ENCODE measurements at places on chromosomes 16 and 17.
A peak's percentile ranks its signal among the peaks of the same experiment; 100 is the strongest.

DNA sequence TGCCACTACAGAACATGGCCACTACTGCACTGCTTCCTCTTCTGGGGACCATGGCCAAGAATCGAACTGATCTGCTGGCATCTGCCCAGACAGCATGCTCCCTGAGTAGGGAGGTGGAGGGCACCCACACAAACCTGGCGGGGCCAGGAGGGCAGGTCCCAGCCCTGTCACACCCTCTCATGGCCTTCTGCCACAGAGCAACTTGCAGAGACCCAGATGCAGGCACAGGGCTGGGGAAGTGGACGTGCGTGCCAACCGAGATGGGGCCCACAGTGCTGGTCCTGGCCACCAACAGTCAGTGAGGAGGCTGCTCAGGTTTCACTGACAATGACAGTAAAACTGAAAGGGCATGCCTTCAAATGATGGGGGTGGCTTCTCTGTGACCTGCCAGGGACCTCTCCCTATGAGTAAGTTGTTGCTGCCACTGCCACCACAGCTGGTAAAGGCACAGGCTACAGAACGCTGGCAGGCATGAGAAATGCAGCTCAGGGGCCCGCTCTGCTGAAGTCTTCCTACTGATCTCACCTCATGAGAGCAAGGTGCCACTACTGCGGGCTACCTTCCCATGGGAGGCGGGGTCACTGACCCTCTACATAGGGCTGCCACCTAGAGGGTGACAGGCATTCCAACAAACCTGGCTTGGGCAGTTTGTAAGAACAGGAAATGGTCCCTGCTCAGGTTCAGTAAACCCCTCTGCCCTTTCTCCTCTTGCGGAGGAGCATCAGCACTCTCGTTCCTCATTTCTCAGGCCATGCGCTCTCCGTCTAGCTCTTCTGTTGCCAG lies 15.5 kb downstream of the HIC1 start:
- no peak for DNase-seq

GRCh38 chr17:49843774-49844350 lies 4.0 kb downstream of the TAC4 start:
- DNase-seq, result peak; percentile 28

- DNase-seq, result no peak
Observed at GRCh38 chr17:35286120-35286781, 43.4 kb downstream of the SLFN5 start.

GRCh38 chr17:30173649-30174048 lies 57.0 kb downstream of the NSRP1 start:
- no peak for DNase-seq

- no peak for DNase-seq
Observed at GRCh38 chr16:54031107-54031760, 255.4 kb downstream of the IRX3 start.

DNA sequence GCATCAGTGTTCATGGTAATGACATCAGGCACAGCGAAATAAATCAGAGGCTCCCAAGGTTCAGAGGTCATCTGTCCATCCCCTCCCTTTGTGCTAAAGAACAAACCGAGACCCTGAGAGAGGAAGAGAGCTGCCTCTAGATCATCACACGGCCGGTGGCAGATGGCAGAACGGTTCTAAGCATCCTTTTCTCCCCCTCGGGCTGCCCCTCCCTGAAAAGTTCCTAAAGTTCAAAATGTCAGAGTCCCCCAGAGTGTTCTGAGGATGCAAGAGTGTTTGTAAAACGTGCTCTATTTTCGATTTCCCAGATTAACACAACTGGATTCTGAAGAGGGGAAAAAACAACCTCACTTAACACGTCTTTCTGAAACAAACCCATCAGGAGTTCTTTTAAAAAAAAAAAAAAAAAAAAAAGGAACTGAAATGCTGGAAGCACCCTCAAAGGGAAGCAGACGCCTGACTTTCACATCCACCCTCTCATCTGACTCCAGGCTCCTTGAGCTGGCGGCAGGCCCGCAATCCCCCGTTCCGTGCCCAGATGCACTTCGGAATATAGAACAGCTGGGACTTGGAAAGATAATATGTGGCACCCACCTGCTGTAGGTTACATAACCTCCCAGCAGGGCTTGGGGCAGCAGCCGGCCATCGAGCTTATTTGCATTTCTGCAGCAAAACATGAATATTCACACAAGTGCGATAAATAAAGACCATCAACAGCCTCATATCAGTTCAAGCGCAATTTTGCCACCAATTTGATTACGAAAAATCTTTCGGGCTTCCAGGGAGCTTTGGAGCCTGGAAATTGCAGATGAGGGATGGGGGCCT lies 115.5 kb upstream of the SMURF2 start:
- DNase-seq, result peak; percentile 46

DNA sequence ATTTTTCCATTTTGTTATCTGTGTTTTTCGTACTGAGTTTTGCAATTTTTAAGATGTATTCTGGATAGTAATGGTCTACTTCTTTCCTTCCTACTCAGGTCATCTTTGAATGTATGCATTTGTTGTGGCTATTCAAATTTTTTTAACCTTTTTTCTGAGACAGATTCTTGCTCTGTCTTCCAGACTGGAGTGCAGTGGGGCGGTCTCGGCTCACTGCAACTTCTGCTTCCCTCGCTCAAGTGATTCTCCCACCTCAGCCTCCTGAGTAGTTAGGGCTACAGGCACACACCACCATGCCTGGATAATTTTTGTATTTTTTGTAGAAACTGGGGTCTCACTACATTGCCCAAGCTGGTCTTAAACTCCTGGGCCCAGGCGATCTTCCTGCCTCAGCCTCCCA lies 33.6 kb downstream of the VPS35L start:
- no peak for DNase-seq

GRCh38 chr16:10791048-10791447 lies 27.5 kb downstream of the TVP23A start:
- DNase-seq, result peak; percentile 59

GRCh38 chr17:73196500-73196899 lies 3.6 kb downstream of the COG1 start:
- DNase-seq, result no peak

DNA sequence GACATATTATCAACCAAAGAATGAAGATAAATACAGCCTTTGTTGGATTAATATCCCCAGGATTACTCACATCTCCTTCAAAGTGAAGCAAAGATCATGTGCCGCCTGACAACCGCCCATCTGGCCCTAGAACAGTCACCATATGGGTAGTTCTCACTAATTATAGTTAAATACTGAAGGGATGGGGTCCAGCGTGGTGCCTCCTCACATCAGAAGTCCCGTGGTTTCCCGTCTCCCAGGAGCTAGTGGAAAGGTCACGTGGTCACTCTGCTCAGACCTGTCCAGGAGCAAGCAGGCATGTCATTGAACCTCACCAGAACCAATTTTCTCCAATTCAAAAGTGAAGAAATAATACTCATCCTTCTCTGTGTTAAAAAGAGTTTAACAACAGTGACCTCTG lies 434.5 kb downstream of the SHISA9 start:
- no peak for DNase-seq

- peak; percentile 50 for DNase-seq
Observed at GRCh38 chr16:1614456-1615102, 2.4 kb downstream of the CRAMP1 start.

- DNase-seq, result no peak
Observed at GRCh38 chr17:63267846-63268245, 178.3 kb downstream of the CYB561 start.

DNA sequence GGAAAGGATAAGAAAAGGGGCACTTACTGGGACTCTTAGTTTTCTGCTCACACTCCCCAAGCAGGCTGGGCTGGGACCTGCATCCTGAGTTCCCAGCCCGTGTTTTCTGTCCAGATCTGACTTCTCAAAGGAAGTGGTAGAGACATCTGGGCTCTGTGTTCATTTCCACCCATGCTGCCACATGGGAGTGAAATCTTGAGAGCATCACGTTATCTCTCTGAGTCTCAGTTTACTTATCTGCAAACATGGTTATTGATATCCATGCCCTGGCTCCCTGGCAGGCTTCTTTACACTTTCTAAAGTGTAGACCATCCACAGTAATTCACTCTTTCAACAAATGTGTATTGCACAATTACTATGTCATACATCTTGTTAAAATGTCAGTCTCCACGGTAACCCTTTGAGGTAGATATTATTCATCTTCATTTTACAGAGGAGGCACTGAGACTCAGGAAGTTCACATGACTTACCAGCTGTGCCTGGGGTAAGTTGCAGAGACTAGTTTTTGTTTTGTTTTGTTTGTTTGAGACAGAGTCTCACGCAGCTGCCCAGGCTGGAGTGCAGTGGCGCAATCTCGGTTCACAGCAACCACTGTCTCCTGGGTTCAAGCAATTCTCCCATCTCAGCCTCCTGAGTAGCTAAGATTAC lies 3.4 kb downstream of the ZNF688 start:
- peak; percentile 26 for DNase-seq

DNA sequence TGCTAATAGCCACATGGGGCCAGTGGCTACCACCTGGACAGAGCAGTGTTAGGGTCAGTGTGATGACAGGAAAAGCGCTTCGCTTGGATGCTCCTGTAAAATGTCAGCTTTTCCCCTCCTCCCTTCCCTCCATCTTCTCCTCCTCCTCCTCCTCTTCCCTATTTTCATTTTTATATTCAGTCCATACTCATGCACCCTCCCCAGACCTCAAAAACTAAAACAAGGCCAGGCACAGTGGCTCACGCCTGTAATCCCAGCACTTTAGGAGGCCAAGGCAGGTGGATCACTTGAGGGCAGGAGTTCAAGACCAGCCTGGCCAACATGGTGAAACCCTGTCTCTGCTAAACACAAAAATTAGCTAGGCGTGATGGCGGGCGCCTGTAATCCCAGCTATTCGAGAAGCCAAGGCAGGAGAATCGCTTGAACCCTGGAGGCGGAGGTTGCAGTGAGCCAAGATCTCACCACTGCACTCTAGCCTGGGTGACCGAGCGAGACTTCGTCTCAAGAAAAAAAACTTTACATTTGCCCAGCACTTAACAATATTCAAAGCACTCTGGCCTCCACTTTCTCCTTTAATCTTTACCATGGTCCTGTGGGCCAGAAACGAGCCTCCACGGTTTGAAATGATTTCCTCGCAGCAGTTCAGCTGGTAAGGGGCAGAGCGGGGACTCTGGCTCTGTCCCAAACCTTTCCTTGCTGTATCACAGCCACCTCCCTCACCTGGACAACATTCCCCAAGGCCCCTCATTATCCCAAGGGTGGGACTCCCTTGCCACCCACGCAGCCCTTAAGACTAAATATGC lies 21.8 kb downstream of the ANKRD40 start:
- DNase-seq, result no peak

- DNase-seq, result no peak
Observed at GRCh38 chr16:68146585-68146984, 61.4 kb downstream of the NFATC3 start.

DNA sequence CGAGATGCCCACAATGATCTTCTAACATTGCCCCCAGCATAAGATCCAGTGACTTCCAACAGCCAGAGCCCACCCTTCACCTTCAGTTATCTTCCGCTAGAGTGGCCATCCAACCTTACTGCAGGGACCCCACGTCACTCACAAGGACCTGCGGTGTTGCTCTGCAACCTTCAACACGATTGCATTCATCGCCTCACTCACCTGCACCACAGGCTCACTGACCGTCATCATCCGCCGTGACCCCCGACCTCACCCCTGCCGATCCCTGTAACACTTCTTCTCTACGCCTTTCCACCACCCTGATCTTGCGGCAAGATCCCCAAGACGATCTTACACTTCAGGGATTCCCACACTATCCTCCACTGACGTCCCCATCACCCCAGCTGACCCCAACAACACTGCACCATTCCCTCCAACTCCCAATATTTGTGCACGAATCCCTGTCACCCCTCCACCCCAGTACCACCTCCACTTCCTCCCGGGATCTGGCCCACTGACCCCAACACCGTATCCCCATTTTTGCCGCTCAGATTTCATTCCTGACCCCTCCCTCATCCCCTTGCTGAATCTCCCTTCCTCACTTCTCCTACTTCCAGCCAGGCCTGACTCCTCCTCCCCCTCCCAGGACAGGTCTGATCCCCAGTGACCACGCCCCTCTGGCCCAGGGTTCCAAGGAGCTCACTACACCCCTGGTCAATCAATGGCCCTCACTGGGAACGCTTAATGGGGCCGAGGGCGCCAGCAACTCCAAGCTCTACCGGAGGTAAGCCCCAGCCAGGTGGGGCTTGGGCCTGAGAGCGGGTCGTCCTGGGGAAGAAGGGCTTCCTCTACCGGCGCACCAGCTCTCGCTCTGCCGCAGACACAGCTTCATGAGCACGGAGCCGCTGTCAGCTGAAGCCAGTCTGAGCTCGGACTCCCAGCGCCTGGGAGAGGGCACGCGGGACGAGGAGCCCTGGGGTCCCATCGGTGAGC lies 7.6 kb downstream of the RUNDC3A start:
- no peak for DNase-seq

- DNase-seq, result no peak
Observed at GRCh38 chr17:71098071-71098470, 928.7 kb downstream of the KCNJ2 start.

DNA sequence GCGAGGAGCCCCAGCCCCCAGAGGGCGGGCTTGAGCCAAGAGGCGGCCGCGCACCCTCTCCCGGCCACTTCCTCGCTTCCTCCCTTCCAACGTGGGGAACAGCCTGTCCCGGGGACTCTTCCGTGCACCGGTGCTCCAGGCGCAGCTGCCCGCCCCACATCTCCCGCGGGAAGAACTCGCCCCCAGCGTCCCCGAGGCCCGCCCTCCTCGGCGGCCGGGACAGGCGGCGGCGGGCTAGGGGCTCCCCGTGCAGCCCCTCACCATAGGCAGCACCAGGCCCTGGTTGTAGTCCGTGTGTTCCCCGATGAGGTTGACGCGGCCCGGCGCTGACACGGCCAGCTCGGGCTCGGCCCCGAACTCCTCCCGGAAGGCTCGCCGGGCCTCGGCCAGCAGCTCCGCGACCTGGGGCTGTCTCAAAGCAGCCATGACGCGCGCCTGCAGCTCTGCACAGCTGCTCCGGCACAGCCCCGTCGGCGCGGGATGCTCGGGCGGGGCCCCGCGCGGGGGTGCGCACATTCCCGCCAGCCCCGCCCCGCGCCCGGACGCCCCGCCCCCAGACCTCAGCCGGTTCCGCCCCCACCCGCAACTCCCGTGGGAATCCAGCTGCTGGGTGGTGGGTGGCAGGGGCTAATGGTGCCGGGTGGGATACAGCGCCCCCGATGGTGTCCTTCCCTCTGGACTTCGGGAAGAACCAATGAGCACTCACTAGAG lies at the start of gene GALK1:
Gene GALK1, minus strand, starts transcription at position 482 of the 711 bp plus-strand sequence. Its CDS starts 56 bp downstream, at position 426.
- peak; percentile 88 for DNase-seq

GRCh38 chr17:53749178-53749577 lies 73.5 kb upstream of the KIF2B start:
- no peak for DNase-seq

DNA sequence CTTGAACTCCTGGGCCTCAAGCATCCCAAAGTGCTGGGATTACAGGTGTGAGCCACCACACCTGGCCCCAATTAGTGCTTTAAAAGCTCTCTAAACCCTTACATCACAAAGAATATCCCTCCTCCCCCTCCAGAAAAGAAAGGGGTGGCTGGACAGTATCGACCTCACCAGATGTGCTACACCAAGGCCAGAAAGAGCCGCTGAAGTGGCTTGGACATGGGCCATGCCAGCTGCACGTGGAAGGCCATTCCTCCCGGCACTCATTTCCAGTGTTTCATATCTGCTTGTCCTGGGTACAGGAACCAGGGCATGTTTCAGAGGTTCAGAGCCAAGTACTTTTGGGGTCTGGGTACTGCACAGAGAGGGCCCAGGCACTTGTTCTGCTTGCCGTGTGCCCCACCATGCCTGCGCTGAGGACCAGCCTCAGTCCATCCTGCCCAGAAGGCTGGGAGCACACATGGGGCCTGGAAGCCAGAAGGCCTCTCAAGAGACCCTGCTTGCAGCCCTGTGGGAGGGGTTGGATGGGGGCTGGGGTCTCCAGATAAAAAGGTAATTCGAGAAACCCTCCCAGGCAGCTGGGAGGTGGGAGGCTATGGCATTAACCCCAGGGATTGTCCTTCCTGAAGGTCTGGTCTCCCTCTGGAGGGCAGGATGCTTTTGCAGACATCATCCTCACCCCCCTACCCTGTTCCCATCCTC lies 3.5 kb upstream of the SRRM2 start:
- no peak for DNase-seq

GRCh38 chr17:45852535-45853297 lies 8.0 kb downstream of the SPPL2C start:
- DNase-seq, result peak; percentile 50

Measured in germinal center (tissue), 1 donor.